Pancreas (tissue), 10 donors: ENCODE measurements at places on chromosomes 11 and 22. TPM values are rescaled to one million over a fixed set of nuclear protein-coding genes. Genes with fewer than 3 reads are reported as not detected.

- DNase-seq, result no peak
These were observed 585.4 kb downstream of the NELL1 start for GRCh38 chr11:21254790-21255189.

Gene MPEG1
- 7.1 TPM for total RNA-seq

Gene UBQLN3
- not detected for total RNA-seq

DNA sequence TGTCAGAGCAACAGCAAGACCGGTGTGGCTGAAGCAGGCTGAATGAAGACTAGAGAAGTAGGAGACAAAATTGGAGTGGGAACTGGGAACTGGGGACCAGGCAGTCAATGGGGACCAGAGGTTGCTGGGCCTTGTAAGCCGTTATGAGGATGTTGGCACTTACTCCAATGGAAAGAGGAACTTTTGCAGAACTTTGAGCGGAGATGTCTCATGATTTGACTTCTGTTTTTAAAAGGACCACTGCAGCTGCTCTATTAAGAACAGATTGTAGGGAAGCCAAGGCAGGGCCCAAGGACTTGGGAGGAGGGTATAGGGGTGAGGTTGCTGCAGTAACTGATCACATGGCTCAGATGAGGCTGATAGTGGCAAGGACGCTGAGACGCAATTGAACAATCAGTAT is 34.2 kb downstream of the IL18 start:
- no peak for DNase-seq

DNA sequence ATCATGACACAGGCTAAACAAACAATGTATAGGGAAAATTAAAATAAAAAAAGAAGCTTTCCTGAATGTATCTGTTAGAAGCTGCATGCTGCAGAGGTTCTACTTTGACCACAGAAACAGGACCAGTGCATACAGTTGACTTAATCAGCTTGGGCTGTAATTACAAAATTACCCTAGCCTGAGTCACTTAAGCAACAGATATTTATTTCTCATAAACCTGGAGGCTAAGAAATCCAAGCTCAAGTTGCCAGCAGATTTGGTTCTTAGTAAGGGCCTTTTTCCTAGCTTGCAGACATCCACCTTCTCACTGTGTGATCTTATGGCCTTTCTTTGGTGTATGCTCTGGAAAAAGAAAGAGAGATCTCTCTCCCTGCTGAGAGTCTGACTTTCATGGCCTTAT is 946.5 kb upstream of the RAG2 start:
- DNase-seq, result no peak

GRCh38 chr22:47144791-47145425 is 382.5 kb downstream of the TBC1D22A start:
- DNase-seq, result peak; percentile 87

DNA sequence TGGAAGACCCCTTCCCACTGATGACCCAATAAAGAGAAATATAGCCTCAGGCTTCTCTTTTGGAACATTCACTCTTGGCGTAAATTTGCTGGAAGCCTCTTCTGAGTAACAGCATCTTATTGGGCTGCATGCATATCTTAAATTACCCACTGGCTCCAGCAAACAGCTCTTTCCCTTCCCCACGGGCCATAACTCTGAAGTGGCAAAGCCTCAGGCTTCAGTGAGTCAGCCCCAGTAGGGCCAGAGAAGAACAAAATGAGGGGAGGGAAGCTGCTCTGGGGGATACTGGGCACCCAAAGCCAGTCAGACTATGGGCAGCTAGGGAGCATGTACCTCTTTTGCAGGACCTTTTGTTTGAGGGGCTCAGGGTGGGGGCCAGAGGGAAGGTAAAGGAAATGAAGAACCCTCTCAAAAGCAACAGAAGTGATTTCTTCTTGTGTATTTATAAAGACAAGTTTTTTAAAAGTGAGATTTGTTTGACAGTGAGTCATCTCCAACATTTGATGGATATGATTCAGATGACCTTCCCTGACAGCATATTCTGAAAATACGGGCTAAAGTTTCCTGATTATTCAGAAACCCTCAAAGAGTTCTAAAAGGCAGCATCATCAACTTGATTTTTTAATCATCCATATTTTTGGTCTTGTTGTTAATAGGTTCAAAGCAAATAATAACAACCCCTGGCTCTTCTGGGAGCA is 203.4 kb downstream of the KIF18A start:
- DNase-seq, result no peak

DNA sequence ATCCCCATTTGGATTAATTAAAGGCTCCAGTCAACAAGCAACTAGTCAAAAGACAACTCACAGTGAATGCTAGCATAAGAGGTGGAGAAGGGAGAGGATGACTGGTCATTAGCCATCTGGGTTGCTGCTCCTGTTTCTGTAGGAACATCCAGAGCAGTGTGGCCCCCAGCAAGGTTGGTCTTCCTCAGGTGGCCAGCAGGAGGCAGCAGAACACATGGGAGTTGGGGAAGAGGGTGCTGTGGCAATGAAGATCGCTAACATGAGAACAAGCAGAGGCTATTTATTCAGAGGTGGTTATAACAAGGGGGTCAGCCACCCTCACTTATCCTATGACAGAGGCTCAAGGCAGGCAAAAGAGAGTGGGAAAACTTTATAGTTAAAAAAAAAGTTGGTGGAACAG is 21.3 kb downstream of the IZUMO1R start:
- DNase-seq, result no peak

- no peak for DNase-seq
These were observed 3.6 kb upstream of the PLXNB2 start for GRCh38 chr22:50310949-50311444.

Gene HEPHL1
- total RNA-seq, result not detected

Gene TMA7B
- not detected for total RNA-seq

DNA sequence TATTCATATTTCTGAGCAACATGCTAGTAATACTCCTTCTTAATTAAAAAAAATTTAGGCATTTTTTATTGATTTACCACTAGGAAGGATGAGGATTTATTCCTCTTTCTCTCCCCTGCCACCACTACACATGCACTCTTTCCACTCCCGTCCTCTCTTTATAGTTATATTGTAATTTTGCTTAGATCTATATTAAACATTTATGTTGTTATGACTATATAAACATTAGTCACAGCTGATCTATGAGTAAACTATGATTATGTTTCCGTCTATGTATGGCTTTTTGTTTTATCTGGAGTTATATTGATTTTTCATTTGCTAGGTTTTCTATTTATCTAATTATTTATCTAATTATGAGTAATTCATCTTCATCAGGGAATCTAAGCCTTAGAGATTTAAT is 17.8 kb downstream of the CCDC15 start:
- no peak for DNase-seq

GRCh38 chr11:97738751-97739150 is 1282.0 kb upstream of the CNTN5 start:
- DNase-seq, result no peak

GRCh38 chr11:130003717-130004001 is 1.0 kb upstream of the PRDM10 start:
- DNase-seq, result peak; percentile 79

DNA sequence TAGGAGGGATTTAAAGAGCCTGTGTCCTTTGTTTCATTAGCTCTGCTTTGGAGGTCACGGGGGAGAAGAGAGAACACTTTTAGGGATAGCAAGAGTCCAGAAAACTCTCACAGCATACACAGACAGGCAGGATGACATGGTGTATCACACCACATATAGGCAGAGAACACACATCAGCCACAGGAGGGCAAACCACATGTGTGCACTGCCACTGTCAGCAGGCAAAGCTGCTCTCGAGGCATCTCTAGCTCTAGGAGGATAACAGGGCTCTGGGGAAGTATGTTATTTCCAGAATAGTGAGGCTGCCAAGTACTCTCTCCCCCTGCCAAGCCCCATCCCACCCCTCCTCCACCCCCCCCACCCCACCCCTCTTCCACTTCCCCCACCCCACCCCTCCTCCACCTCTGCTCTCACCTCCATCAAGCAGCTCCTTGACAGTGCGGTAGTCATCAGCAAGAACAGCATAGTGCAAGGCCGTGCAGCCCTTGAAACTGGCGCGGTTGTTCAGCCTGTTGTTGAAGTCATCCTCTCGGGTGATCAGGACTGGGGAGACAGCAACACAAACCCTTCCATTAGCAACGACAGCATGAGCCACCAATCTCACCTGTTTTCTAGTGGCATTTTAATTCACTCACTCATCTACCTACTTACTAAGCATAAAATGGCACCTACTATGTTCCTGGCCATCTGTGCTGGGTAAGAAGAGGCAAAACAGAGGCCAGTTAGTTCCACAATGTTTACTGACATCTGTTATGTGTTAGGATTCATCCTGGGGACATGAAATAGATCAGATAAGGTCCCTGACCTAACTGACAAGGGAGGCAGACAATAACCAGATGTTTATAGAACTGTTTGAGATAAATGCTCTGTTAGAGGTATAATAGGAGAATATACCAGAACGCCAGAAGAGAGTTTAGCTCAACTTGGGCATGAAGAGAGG is 75.6 kb downstream of the CLPB start:
- no peak for DNase-seq

GRCh38 chr22:44578516-44579230 is 80.6 kb upstream of the RTL6 start:
- DNase-seq, result no peak

DNA sequence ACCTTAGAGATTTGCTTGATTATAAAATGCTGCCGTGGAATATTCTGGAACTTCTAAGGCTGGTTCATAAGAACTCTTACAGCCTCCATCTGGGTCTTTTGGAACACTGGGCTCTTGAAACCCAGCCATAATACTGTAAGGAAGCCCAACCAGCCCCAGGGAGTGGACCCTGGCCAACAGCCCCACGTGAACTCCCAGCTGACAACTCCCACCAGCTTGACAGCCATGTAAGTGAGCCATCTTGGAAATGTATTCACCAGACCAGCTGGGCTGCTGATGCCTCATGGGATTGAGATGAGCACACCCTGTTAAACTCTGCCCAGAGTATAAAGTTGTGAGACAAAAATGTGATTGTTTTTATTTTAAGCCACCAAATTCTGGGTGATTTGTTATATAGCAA is 378.7 kb upstream of the RAG2 start:
- DNase-seq, result no peak

Gene LMO1
- 0.34 TPM for total RNA-seq

GRCh38 chr11:121643479-121644186 is 190.9 kb upstream of the SORL1-AS1 start:
- no peak for DNase-seq

- DNase-seq, result no peak
These were observed 100.1 kb downstream of the NAT10 start for GRCh38 chr11:34205326-34206035.

- no peak for DNase-seq
These were observed 29.8 kb downstream of the OR6Q1 start for GRCh38 chr11:58060535-58060934.

Gene KCTD14
- total RNA-seq, result 13.9 TPM

DNA sequence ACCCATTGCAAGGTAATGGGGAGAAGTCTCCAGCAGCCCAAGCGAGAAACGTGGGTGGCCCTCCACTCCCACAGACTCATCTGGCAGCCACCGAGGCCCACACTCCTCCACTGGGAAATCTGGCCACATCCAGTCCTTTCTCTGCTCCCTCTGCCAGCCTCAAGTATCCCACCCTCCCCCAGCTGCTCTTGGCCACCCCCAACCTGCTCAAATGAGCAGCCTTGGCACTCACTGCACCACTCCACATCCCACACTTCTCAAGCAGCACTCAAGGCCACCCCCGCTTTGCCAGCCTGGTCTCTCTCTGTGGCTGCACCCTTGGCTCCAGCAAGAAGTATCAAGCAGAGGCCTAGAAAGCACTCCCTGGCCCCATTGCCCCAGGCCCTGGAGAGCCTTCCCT is 28.2 kb downstream of the SLC22A12 start:
- DNase-seq, result no peak

- no peak for DNase-seq
These were observed 22.0 kb downstream of the TRAF6 start for GRCh38 chr11:36488096-36488495.

Gene PNPLA5
- not detected for total RNA-seq

GRCh38 chr22:44219101-44219870 is 38.6 kb downstream of the PARVG start:
- no peak for DNase-seq

- DNase-seq, result no peak
These were observed 15.7 kb upstream of the TH start for GRCh38 chr11:2187280-2187707.

DNA sequence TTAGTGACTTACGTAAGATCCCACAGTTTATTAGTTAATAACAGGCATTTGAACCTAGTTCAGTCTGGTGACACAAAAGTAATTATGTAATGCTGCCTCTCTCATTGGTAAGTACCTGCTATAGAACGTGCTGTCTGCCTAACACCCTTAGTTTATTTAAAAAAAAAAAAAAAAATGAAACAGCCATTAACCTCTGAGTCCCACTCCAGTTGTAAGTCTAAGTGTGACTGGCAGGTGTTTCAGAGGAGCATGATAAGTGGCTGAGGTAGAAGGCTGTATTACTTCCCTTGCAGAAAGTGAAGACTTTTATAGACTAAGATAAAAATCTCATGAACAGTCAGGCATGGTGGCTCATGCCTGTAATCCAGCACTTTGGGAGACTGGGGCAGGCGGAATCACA is 140.5 kb downstream of the TRIM44 start:
- no peak for DNase-seq

Gene HSPB2
- 0.78 TPM for total RNA-seq

GRCh38 chr22:39448205-39449054 is 8.4 kb upstream of the MGAT3 start:
- peak; percentile 3 for DNase-seq

Gene ROBO3
- total RNA-seq, result 1.1 TPM

GRCh38 chr22:22342697-22343580 is 98.4 kb downstream of the VPREB1 start:
- peak; percentile 94 for DNase-seq

DNA sequence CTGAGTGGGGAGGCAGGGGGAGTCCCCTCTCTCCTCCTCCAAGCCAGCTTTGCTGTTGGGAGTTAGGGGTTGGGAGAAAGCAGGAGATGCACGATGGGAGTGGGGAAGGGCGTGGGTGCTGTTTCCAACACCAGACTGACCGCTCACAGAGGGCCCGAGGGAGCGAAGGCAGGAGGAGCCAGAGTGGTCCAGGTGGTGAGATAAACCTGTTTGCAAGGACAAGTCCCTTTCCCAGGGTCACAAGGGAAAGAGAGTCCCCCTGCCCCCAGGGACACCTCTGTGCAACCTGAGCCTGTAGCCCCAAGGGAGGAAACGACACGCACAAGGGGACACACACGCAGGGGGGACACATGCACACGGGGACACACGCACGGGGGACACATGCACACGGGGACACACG is 42.2 kb downstream of the WNT11 start:
- DNase-seq, result no peak

GRCh38 chr22:48057116-48057835 is 1294.8 kb downstream of the TBC1D22A start:
- DNase-seq, result no peak

GRCh38 chr11:85694385-85694980 is 8.5 kb upstream of the CCDC89 start:
- DNase-seq, result no peak
